ENCODE measurements at places on chromosomes 7 and 10.

DNA sequence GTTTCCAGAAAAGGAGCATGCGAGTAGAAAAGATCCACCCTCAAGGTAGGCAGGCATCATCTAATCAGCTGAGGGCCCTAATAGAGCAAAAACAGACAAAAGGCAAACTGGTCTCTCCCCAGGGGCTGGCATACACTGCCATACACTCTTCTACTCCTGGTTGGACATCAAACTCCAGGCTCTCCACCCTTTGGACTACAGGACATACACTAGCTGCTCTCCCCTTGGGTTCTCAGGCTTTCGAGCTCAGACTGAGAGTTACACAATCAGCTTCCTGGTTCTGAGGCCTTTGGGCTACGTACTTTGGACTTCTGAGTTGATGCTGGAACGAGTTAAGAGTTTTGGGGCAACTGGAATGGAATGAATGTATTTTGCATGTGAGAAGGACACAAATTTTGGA, 50.9 kb upstream of the TM9SF3 start:
- no peaks in the 10 kb centered on the region for H3K36me3 ChIP-seq
- peaks cover 6% of the 10 kb centered on the region for H3K4me1 ChIP-seq
- H3K27ac ChIP-seq: no peak overlapping the region
- no peak overlapping the region for H3K4me3 ChIP-seq
- no peak for DNase-seq

- no peaks in the 10 kb centered on the region for H3K36me3 ChIP-seq
- no peak for DNase-seq
- peaks cover 29% of the 10 kb centered on the region for H3K4me1 ChIP-seq
These were observed 184.1 kb downstream of the NOC3L start for GRCh38 chr10:94178475-94179253.

- H3K36me3 ChIP-seq: peaks cover 32% of the 10 kb centered on the region
- peaks cover 41% of the 10 kb centered on the region for H3K27me3 ChIP-seq
- H3K4me3 ChIP-seq: peak overlapping the region; percentile 7
These were observed 2.2 kb upstream of the ATP6V1F start for GRCh38 chr7:128860158-128861073.

GRCh38 chr7:143250822-143251221, 12.4 kb upstream of the GSTK1 start:
- DNase-seq: no peak
- no peak overlapping the region for H3K27ac ChIP-seq
- H3K4me1 ChIP-seq: peaks cover 17% of the 10 kb centered on the region
- no peaks in the 10 kb centered on the region for H3K36me3 ChIP-seq
- peaks cover 24% of the 10 kb centered on the region for H3K27me3 ChIP-seq
- no peak overlapping the region for H3K4me3 ChIP-seq

- no peaks in the 10 kb centered on the region for H3K4me1 ChIP-seq
- no peak overlapping the region for H3K27ac ChIP-seq
- no peaks in the 10 kb centered on the region for H3K36me3 ChIP-seq
- no peak overlapping the region for H3K4me3 ChIP-seq
- no peaks in the 10 kb centered on the region for H3K27me3 ChIP-seq
- DNase-seq: no peak
These were observed 357.9 kb downstream of the PTEN start for GRCh38 chr10:88221010-88221973.

GRCh38 chr7:22252016-22252415, 104.9 kb downstream of the RAPGEF5 start:
- no peaks in the 10 kb centered on the region for H3K36me3 ChIP-seq
- no peak overlapping the region for H3K4me3 ChIP-seq
- peaks cover 7% of the 10 kb centered on the region for H3K27me3 ChIP-seq
- H3K4me1 ChIP-seq: peaks cover 10% of the 10 kb centered on the region

- no peaks in the 10 kb centered on the region for H3K27me3 ChIP-seq
- H3K4me1 ChIP-seq: no peaks in the 10 kb centered on the region
- H3K27ac ChIP-seq: no peak overlapping the region
- H3K4me3 ChIP-seq: no peak overlapping the region
- DNase-seq: no peak
These were observed 200.8 kb upstream of the PPP2R2D start for GRCh38 chr10:131700032-131700431.

DNA sequence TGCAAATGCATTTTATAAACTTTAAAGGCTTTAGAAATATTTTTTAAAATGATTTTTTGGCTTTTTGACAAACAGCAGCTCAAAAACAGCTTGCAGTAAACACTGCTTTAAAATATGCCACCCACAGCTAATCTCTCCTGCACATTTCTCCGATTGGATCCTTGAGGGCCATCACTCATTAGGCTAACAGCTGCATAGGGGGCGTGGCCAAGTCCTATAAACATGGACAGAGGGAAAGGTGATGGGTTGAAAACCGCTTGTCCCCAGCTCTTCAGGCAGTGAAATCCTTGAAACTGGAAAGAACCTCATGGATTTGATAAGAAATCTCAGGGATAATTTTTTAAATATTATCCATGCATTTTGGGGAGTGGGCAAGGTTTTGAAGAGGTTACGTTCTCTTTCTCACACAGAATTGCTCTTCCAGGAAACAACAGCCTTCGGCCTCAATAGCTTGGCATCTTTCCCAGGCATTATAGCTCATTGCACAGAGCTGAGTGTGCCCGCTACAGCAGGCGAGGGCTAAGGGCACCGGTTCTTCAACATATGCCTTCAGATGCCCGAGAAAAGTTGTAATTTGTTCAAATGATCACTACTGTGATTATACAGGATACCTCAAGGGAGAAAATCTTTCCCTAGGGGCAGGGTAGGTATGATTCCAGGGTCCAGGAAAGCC, 1.7 kb downstream of the PLEKHS1 start:
- no peak for DNase-seq
- peaks cover 26% of the 10 kb centered on the region for H3K4me1 ChIP-seq
- no peaks in the 10 kb centered on the region for H3K36me3 ChIP-seq
- H3K27ac ChIP-seq: no peak overlapping the region

GRCh38 chr7:133007961-133008360, 73.9 kb downstream of the CHCHD3 start:
- peaks cover 1% of the 10 kb centered on the region for H3K27me3 ChIP-seq
- peaks cover 9% of the 10 kb centered on the region for H3K4me1 ChIP-seq
- no peak overlapping the region for H3K27ac ChIP-seq
- no peak overlapping the region for H3K4me3 ChIP-seq
- peaks cover 31% of the 10 kb centered on the region for H3K36me3 ChIP-seq
- DNase-seq: no peak

GRCh38 chr7:54985426-54986330, 33.1 kb upstream of the EGFR start:
- peak overlapping the region; percentile 84 for H3K4me3 ChIP-seq
- peak; percentile 96 for DNase-seq
- peaks cover 73% of the 10 kb centered on the region for H3K4me1 ChIP-seq
- no peaks in the 10 kb centered on the region for H3K27me3 ChIP-seq
- peaks cover 12% of the 10 kb centered on the region for H3K36me3 ChIP-seq

GRCh38 chr10:58054881-58055280, 212.8 kb downstream of the IPMK start:
- H3K4me1 ChIP-seq: peaks cover 25% of the 10 kb centered on the region
- H3K27me3 ChIP-seq: no peaks in the 10 kb centered on the region
- no peak overlapping the region for H3K4me3 ChIP-seq
- DNase-seq: no peak

DNA sequence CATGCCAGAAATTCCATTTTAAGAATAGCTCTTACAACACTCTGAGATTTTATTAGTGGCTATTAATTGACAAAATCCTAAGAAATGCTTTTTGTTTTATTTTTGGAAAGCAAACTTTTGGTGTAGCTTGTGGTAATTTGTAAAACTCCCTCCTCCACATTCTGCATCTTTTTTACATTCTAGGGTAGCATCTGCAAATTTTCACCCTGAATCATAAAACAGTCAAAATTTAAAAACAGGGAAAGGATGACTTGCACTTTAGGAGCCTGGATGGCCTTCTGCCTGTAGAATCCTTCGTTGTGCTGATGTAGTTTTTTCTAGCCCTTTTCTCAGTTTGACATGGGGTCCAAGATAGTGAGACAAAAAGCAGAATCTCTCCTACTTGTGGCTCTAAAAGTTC, 316.1 kb downstream of the ADRA2A start:
- no peak overlapping the region for H3K4me3 ChIP-seq
- DNase-seq: no peak
- no peaks in the 10 kb centered on the region for H3K4me1 ChIP-seq
- no peaks in the 10 kb centered on the region for H3K27me3 ChIP-seq

DNA sequence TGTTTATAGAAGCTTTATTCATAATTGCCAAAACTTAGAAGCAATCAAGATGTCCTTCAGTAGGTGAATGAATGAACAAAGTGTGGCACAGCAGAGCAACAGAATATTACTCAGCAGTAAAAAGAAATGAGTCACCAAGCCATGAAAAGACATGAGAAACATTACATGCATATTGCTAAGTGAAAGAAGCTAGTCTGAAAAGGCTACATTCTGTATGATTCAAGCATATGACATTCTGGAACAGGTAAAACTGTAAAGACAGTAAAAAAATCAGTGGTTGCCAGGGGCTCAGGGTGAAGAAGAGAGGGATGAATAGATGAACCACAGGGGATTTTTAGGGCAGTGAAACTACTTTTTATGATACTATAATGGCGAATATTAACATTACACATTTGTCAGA, 80.9 kb upstream of the APBB1IP start:
- no peak overlapping the region for H3K27ac ChIP-seq
- no peaks in the 10 kb centered on the region for H3K4me1 ChIP-seq
- H3K27me3 ChIP-seq: peaks cover 5% of the 10 kb centered on the region
- H3K36me3 ChIP-seq: no peaks in the 10 kb centered on the region
- no peak overlapping the region for H3K4me3 ChIP-seq

GRCh38 chr10:74641659-74642058, 184.7 kb upstream of the KAT6B start:
- no peak for DNase-seq
- no peaks in the 10 kb centered on the region for H3K27me3 ChIP-seq
- H3K4me3 ChIP-seq: no peak overlapping the region

- DNase-seq: no peak
- no peaks in the 10 kb centered on the region for H3K4me1 ChIP-seq
- H3K27me3 ChIP-seq: no peaks in the 10 kb centered on the region
- no peak overlapping the region for H3K4me3 ChIP-seq
These were observed 191.5 kb downstream of the OTUD1 start for GRCh38 chr10:23630376-23630775.

- no peak for DNase-seq
- H3K4me3 ChIP-seq: no peak overlapping the region
- no peaks in the 10 kb centered on the region for H3K36me3 ChIP-seq
- H3K4me1 ChIP-seq: peaks cover 20% of the 10 kb centered on the region
- no peak overlapping the region for H3K27ac ChIP-seq
These were observed 99.7 kb downstream of the PLCE1 start for GRCh38 chr10:94093286-94093905.

DNA sequence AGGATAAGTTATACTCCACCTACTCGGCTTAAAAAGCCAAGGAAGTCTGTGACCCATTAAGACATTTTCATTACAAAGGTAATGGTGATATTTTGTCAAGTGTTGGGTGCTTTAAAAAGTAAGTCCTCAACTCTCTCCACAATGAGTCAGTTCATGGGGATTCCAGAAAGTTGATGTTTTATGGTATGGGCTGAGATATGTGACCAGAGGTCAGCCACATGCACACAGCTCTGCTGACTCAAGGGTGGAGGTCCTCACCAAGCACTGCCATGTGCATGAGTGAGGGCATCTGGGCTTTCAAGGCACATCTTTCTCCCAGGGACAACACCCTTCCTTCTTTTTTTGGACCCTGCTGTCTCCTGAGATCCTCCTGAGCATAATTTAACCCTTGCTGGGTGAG, 292.9 kb downstream of the PTEN start:
- no peaks in the 10 kb centered on the region for H3K27me3 ChIP-seq
- DNase-seq: peak; percentile 82
- peaks cover 81% of the 10 kb centered on the region for H3K4me1 ChIP-seq
- H3K4me3 ChIP-seq: peak overlapping the region; percentile 32
- peak overlapping the region; percentile 80 for H3K27ac ChIP-seq
- no peaks in the 10 kb centered on the region for H3K36me3 ChIP-seq

DNA sequence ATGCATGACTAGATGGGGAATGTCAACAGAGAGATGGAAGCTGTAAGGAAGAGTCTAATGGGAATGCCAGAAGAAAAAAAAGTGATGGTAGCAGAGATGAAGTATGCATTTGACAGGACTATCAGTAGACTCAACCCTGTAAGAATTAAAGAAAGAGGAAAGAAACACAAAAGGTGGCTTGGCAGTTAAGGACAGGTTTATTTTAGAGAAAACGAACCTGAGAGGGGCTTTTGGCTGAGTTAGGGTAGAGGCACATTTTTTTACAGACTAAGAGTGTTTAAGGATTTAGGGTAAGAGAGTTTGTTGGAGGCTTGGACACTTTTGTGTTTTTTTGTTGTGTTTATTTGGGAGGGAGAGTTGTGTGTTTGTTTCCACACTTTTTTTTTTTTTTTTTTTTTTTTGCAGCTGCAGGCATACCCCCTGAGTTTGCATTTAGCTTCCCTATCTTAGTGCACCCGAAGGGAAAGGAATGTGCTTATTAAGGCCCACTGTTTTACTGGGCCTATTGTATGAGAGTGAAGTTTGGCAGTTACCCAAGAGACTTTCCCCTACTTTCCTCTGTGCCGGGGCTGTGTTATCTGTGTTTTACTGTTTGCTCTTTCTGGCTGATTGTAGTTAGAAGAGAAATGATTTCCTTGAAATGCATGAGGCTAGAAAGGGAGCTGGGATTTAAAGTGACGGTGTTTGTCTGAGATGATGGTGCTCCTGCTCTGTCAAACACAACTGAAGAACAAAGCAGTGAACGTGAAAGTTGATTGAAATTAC, 32.0 kb downstream of the NPVF start:
- no peak for DNase-seq
- no peaks in the 10 kb centered on the region for H3K4me1 ChIP-seq
- H3K4me3 ChIP-seq: no peak overlapping the region
- H3K36me3 ChIP-seq: no peaks in the 10 kb centered on the region

DNA sequence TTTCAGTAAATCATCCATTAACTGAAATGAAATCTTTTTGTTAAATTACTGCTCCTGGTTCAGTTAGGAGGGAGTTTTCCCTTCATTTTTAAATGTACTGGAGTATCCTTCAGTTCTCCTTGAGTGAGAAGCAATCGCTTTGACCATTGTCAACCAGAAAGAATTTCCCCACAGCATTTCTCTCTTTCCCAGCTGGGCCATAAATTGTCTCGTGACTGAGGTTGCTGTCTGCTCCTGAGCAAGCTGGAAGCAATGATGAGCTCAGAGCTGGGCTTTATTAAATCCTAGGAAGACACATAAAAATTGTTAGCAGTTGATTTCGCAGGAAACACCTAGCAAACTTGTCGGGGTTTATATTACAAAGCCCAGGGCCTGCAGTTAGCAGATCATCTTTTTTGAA, 102.0 kb upstream of the INSYN2A start:
- H3K27ac ChIP-seq: peak overlapping the region; percentile 26
- H3K27me3 ChIP-seq: peaks cover 3% of the 10 kb centered on the region
- H3K4me1 ChIP-seq: peaks cover 11% of the 10 kb centered on the region
- 0 out of 2 replicates have a peak, but pooled peaks cover 3% of the 10 kb centered on the region for H3K36me3 ChIP-seq
- H3K4me3 ChIP-seq: no peak overlapping the region

- DNase-seq: no peak
- H3K27ac ChIP-seq: no peak overlapping the region
- no peaks in the 10 kb centered on the region for H3K27me3 ChIP-seq
- no peaks in the 10 kb centered on the region for H3K36me3 ChIP-seq
These were observed 19.1 kb downstream of the CDC14C start for GRCh38 chr7:48943279-48943990.
